ENCODE measurements at places on chromosomes 12 and 14.
A peak's percentile ranks its signal among the peaks of the same experiment; 100 is the strongest.

- DNase-seq = no peak
Measured at GRCh38 chr12:45622210-45622937, 107.1 kb upstream of the ARID2 start.

DNA sequence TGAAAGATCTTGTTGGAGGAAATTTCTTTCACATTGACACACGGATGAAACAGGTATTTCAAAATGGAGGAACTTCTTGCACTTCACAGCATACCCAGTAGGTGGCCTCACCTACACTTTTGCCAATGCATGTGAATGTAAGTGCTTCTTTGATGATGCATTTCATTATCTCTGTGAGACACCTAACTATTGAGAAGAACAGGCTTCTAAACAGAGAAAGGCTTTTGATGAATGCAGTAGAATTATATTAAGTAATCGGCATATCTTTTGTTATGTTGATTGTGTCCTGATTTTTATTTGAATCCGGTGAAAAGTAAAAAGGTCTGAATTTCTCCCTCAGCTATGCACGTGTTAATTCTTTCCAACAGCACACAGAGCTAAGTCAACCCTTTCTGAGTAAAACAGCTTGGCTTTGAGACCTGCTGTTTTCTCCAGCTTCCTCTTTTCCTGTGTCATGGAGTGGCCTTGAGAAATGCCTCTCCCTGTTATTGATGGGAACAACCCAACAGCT is 399.0 kb downstream of the NAV3 start:
- no peak for DNase-seq

DNA sequence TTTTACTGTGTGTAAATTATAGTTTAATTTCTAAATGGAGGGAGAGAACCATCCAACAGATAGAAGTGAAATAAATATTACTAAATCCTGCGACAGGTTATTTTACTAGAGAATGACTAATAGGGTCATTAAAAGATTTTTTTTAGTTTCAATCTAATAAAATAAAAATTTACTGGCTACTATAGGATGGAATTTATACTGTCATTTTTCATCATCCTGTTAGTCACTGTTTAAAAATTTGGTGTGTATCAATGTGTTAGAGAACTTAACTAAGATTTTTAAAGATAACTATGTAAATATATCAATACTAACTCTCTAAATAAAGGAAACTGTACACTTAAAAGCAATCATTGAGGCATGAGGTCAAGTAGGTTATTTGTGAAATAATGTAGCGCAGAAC is 41.1 kb upstream of the CDKN3 start:
- no peak for DNase-seq

DNA sequence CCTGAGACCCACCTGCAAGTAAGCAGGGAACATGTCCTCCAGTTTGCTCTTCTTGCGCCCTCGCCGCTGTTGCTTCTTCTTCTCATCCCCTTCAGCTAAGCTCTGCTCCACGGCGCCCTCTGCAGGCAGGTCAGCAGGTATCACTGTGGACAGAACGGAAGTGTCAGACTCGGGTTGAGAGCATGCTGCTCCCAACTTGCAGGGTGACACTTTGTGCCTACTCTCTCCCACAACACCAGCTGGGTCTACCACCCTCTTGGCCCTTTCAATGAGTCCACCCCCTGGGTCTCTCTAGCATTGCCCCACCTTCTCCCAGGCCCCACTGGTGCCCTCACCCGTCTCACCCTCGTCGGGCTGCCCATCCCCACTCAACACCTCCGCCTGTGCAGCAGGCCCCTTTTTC is 16.7 kb downstream of the KMT2D start:
- DNase-seq = peak; percentile 63

DNA sequence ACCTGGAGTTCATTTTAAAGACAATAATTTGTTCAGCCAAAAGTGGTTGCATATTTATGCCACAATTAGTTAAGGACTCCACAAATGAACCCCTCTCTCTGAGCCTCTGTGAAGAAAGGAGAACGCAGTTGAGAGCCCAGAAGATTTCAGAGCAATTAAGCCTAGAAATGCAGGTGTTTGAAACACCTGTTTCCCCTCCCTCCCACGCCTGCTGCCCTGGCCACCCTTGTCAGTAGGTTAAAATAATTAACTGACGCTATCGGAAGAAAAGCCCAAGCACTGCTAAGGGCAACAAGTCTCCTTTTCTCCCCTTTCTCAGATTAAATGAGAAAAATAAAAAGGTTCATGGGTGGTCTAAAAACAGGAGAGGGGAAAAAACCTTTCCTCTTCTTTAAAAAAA is 99.2 kb downstream of the PPM1A start:
- no peak for DNase-seq

- DNase-seq = no peak
Measured at GRCh38 chr14:32727832-32728231, 210.8 kb upstream of the NPAS3 start.

DNA sequence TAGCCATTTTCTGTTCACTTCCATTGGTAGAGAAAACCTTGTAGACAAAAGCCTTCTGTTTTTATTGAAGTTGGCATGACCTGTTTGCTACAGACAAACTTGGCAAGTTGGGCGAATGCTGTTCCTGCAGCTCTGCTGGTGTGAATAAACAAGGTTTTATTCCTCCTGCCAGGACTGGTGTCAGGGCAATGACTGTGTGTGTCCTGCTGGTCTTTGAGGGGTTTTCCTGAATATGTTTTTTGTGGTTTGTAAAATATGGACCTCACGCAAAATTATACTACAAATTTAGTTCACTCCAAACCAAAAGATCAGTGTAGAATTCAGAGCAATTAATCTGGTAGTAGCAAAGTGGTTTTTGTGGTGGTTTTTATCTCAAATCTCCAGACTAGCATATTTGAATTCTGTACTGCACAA is 140.8 kb downstream of the ERC1 start:
- no peak for DNase-seq

- DNase-seq = no peak
Measured at GRCh38 chr12:99567072-99567471, 80.5 kb upstream of the GARIN6 start.

- no peak for DNase-seq
Measured at GRCh38 chr12:105418229-105418628, 87.7 kb downstream of the C12orf75 start.
